ENCODE measurements at places on chromosomes 1 and 21.
A peak's percentile ranks its signal among the peaks of the same experiment; 100 is the strongest.

GRCh38 chr1:234968451-234968850 is 160.2 kb downstream of the TOMM20 start:
- no peak for DNase-seq

GRCh38 chr1:215523128-215523861 is 43.8 kb upstream of the KCTD3 start:
- no peak for DNase-seq

DNA sequence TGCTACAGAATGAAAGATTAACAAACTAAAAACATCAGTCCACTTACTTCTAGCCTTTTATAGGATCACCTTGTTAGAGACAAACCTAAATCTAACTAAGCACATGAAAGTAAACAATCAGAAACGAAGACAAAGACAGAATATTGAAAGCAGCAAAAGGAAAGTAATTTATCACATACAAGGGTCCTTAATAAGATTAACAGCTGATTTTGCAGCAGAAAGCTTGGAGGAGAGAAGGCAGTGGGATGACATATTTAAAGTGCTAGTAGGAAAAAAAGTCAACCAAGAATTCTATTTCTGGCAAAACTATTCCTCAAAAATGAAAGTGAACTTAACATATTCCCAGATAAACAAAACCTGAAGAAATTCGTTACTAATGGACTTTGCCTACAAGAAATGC is 286.4 kb downstream of the RWDD3 start:
- DNase-seq, result no peak

- no peak for DNase-seq
Observed at GRCh38 chr1:184773762-184774320, 19.2 kb upstream of the EDEM3 start.

- DNase-seq, result no peak
Observed at GRCh38 chr1:226098870-226099835, 36.6 kb downstream of the H3-3A start.

DNA sequence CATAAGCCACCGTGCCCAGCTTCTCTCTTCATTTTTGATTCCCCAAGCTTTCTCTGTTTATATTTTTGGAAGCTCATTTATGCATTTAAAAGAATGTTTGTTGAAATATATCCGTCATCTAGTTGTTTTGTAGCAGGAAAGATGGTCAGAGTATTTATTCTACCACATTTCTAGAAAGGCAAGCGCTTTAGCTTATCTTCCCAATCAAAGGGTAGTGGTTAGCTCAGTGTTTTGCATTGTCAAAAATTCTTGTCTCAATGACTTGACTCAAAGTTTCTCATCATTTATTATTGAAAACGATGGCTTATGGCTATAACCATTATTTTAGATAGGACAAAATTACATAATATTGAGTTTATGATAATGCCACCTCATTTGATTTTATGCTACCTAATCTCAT is 116.1 kb upstream of the ZP4 start:
- DNase-seq, result no peak

GRCh38 chr1:15364740-15365139 is 44.9 kb upstream of the EFHD2 start:
- DNase-seq, result no peak

- peak; percentile 72 for DNase-seq
Observed at GRCh38 chr1:53485478-53486394, 26.5 kb downstream of the DMRTB1 start.

GRCh38 chr1:36096500-36097432 is 8.1 kb downstream of the ADPRS start:
- DNase-seq, result no peak

DNA sequence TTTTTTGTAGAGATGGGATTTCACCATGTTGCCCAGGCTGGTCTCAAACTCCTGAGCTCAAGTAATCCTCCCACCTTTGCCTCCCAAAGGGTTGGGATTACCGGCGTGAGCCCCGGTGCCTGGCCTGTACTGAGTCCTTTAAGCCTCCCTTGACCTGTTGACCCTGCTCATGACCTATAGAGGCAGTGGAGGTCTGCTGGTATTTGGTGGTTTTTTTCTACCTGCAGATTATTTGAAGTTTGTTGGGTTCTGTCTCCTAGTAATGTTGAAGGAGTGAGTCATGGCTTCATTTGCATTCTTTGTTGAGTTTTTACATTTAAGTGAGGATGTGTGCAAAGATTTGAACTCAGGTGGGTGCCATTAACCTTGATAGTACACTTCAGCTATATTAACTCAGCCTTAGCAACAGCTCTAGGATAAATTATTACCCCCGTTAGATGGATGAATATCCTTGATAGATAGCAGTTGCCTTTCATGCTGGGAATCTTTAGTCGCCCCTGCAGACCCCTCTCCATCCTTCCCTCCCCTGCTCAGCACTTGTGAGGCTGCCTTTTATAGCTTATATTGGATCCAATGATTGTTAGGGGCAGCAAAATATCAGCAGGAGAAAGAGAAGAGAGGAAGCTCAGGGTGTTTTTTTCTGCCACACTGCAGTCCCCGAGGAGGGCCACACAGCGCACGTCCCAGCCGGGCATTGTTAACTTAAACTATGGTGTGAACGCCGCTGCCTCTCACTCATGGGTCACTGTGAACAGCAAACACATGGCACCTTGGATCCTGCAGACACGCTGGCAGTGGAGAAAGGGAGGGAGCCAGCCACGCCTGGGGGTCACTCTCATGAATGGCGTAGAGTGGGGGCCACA is 14.9 kb upstream of the NPPB start:
- DNase-seq, result no peak

DNA sequence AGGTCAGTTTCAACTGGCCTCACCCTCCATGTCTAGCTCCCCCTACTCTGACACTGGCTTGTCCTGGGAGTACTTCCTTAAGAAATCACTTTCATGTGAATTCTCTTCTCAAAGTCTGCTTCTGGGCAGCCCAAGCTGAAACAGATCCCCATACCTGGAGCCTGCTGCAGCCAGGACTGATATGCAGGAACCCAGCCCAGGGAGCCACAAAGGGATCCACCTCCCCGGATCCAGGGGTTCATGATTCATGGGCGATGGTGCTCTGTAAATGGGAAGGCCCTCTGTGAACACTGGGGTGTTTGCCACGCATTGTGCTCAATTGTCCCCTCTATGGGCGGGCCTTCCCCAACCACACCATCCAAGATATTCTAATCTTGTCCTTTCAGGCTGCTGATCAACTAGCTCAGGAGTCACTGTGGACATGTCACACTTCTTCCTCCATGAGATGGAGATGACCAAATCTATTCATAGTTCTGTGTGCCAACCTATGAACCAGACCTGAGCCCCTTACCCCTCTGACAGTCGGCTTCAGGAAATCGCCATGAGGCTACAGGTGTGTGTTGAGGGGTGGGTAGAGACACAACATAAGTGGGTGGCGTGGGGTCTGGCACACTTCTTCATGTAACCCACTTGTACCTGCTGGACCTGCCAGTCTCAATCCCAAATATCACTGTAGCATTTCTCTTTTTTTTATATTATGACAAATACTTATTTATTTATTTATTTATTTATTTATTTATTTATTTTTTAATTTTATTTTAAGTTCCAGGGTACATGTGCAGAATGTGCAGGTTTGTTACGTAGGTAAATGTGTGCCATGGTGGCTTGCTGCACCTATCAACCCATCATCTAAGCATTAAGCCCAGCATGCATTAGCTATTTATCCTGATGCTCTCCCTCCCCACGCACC is 41.8 kb downstream of the RUNX3 start:
- DNase-seq, result no peak

GRCh38 chr1:171581766-171582165 is 40.3 kb upstream of the MYOCOS start:
- DNase-seq, result no peak

DNA sequence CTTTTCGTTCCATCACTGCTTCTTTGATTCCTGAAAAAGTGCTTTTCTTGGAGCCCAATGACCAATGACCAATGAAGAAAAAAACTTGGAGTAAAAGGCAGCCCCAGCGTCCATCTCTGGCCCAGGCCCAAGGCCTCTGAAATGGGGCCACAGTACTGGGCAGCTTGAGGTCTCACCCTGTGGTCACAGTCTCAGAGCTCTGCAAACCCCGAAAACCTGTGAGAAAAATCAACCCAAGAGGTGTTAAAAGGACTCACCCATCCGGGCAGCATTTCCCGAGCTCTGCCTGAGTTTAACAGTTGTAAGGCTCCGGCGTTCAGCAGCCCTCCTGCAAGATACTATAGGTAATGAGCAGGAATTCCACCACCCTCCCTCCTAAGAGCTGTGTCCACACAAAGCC is 2.1 kb upstream of the EFHD2 start:
- no peak for DNase-seq

GRCh38 chr1:234235434-234235881 is 137.8 kb upstream of the COA6 start:
- DNase-seq, result peak; percentile 51

DNA sequence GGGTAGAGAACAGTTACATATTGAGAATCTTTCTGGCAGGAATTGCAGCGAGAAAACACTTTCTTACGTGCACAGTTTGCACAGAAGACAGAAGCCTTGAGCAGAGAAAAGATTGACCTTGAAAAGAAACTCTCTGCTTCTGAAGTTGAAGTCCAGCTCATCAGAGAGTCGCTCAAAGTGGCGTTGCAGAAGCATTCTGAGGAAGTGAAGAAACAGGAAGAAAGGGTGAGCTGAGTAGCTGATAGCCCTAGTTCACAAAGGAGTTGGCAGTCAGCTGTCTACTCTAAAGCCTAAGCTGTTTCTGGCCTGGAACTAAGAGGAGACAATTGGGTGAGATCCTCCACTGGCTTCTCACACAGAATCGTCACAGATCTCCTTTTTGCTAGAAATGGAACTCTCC is 20.3 kb upstream of the SH3BGRL3 start:
- no peak for DNase-seq

GRCh38 chr1:99670583-99670982 is 24.7 kb downstream of the PALMD start:
- no peak for DNase-seq

DNA sequence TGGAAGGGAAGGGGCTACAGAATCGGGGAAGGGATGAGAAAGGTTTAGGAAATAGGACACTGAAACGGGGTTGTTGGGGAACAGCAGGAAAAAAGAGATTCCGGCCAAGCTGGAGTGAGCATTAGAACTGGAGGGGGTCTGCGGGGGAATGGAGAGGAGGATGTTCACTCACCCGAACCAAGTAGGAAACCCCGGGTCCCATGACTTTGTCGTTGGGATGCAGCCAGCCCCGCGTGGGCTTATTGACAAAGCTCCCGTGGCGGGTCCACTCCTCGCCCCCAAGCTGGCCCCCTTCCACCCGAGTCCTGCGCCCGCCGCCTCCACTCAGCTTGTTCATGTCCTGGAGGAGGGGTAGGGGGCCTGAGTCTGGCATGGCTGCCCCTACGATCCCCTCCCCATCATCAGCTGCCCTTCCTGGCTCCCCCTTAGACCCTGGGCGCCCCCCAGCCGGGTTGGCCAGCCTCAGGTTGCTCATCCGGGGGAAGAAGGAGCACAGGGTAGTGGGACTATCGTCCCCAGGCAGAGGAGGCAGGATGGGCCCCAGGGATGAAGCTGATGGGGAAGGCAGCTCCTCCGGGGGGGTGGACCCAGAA is 591 bp downstream of the SHC1 start:
- DNase-seq, result no peak

DNA sequence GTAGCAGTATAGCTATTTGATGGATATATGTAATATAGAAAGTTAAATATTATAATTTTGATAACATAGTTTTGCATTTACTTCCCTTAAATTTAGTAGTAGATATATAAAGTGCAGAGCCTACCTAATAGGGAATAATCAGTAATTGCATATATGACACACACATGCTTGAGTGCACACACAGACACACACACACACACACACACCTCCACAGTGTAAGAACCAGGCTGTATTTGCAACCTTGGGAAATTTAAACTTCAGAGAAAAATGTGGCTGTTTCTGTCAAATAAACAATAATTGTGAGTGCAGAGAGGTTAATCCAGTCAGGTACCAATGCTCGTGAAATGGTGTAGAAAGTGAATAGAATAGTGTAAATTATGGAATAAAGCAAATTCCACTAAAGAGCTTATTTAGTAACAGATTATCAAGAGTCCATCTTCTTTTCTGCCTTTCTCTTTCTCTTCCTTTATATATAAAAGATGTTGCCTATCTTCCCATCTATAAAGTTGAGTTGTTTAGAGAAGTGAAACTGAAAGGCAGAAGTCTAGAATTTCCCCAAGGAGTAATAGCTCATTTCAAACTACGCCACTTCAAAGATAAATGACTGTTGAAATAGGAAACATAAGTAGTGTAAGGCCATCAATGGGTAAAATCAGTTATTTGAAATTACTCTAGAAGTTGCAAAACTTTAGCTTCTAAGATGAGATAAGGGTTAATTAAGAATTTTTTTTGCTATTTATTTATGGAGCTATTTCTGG is 273.7 kb downstream of the SRGAP2C start:
- DNase-seq, result no peak

DNA sequence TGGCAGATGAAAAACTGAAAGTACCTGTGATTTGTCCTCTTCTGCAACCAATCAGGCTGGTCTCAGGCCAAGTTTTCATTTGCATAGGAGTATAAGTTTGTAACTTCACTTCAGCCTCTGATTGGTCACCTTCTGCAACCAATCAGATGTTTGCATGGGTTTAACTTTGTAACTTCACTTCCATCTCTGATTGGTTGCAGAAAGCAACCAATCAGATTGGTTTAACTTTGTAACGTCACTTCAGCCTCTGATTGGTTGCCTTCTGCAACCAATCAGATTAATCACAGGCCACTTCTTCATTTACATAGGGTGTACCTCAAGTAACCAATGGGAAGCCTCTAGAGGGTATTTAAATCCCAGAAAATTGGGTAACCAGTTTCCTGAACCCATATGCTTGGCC is 18.9 kb upstream of the TUT4 start:
- DNase-seq, result no peak

DNA sequence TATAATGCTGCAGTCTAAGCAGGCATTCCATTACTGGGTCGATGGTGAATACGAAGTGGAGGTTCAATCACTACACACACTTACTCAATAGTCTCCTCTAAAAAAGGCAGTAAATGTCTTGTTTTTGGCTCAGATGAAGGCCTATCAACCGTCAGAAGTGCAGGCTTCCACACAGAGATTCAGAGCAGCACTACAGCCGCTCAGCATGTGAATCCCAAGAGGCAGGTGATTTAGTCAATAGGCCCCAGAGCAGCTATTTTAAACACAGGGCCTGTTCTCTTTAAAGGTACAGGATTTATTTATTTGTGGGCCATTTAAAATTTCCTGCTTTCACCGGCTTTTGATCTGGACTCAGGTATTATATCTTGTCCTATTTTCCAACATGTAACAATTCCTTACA is 293.7 kb downstream of the RGS7 start:
- no peak for DNase-seq

DNA sequence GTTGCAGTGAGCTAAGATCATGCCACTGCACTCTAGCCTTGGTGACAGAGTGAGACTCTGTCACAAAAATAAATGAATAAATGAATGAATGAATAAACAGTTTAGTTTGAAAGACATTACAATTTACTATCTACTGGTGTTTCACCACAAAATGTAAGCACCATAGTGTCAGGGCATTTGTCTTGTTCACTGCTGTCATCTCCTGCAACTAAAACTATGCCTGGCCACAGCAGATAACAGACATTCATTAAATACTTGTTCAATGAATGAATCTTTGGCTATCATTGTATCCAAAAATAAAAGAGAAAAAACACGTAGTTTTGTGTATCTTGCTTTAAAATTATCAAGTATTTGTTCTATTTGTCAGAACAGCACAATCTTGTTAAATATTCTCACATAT is 32.5 kb downstream of the SASS6 start:
- no peak for DNase-seq

- no peak for DNase-seq
Observed at GRCh38 chr1:229810140-229810539, 184.1 kb downstream of the URB2 start.
